Effector memory CD8-positive, alpha-beta T cell (primary cell): ENCODE measurements at places on chromosomes 7 and 10.

- DNase-seq = no peak
Measured at GRCh38 chr7:46282155-46282554, 361.1 kb upstream of the IGFBP3 start.

- no peak for DNase-seq
Measured at GRCh38 chr10:31669357-31669756, 259.3 kb downstream of the ARHGAP12 start.

DNA sequence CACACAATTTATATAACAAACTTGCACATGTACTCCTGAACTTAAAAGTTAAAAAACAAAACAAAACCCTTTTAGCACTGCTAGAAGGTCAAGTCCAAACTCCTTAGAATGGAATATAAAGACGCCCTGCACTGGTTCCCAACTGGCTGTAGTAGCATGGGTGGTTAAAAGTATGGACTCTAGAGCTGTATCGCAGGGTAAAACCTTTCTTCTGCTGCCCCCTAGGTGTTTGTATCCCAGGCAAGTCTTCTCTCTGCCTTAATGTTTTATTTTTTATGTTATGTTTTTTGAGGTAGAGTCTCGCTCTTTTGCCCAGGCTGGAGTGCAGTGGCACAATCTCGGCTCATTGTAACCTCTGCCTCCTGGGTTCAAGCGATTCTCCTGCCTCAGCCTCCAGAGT lies 35.2 kb downstream of the LSMEM1 start:
- no peak for DNase-seq

GRCh38 chr7:22732556-22733126 lies 5.6 kb downstream of the IL6 start:
- DNase-seq = no peak

GRCh38 chr7:75629044-75629443 lies 109.7 kb downstream of the HIP1 start:
- DNase-seq = no peak

- no peak for DNase-seq
Measured at GRCh38 chr10:67921065-67921464, 36.6 kb downstream of the SIRT1 start.

DNA sequence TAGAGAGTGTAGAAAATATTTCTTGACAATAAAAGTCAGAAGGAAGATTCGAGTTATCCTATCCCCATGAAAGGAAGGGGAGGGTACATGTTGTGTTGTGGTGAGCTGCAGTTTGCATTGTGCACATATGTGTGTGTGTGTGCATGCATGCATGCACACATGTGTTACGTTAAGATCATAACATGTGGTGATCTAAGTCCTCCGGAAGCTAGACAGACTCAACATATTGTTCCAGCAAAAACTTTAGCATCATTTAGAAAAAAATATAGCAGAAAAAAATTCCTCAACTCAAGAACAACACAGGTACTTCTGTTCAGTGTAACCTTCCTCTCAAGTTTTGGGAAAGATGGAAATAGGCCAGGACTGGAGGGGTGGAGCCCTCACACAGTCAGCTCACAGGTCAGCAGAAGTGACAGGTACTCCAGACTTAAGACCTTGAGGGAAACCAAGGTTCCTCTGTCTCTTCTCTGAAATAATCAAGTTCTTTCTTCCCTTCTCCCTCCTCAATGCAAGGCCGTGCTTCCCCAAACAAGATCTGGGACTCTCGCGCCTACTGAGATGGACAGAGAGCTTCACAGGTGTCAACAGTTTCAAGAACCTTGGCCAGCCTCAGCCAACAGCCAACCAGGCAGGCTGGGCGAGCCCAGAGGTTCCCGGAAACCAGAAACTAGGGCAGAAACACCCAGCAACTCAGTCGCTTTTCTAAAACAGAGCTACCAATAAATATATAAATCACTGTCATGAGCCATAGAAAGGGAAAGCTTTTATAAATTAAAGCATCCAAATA lies 205.2 kb downstream of the FAM107B start:
- peak; percentile 43 for DNase-seq

- DNase-seq = no peak
Measured at GRCh38 chr10:46094197-46094500, 48.1 kb upstream of the MSMB start.
